HCT116 (cell line): ENCODE measurements at places on chromosomes 7 and 10. TPM values are rescaled to one million over a fixed set of nuclear protein-coding genes. Genes with fewer than 3 reads are reported as not detected.

Gene IKZF1
- total RNA-seq: 0.57 TPM

Gene HOXA9
- 91.0 TPM for total RNA-seq

Gene SORBS1
- total RNA-seq: 3.4 TPM

Gene PDK4
- total RNA-seq: 2.1 TPM

Gene PGAM1
- 497 TPM for total RNA-seq

Gene FAM237B
- total RNA-seq: not detected

Gene KCNMA1
- total RNA-seq: 0.49 TPM

Gene ATOH7
- not detected for total RNA-seq

Gene CALML5
- total RNA-seq: not detected

Gene ARHGAP22
- 9.9 TPM for total RNA-seq

DNA sequence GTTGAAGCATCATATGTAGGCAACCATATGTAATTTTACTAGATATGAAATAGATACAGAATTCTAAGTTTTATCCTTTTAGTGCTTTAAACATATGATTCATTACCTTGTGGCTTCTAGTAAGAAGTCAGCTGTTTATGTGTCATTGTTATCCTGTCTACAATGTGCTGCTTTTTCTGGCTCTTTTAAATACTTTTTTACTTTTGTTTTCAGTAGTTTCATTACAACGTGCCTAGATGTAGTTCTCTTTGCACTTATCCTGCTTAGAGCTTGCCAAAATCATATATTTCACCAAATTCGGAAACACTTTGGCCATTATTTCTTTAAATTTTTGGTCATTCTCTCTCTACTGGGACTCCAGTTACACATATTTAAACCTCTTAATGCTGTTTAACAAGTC lies 26.4 kb downstream of the YAE1 start:
- no peak for DNase-seq

GRCh38 chr10:72808001-72808400 lies 85.5 kb upstream of the OIT3 start:
- DNase-seq: no peak

DNA sequence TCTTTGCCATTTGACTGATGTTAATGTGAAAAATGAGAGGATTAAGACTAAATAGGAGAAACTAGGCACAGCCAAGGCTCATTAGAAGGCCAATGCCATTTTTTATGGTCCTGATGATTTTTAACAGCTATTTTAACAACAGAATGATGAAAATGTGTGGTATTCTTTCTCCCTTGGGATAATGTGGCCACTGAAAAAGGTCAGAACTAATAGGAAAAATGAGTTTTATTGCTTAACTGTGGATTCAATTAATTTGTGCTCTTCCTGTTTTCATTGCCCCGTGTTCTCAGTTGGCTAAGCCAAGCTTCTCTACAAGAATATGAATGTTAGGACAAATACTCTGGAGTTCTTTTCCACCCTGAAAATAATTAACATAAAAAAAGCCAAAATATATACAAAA lies 56.6 kb downstream of the BMPER start:
- no peak for DNase-seq

DNA sequence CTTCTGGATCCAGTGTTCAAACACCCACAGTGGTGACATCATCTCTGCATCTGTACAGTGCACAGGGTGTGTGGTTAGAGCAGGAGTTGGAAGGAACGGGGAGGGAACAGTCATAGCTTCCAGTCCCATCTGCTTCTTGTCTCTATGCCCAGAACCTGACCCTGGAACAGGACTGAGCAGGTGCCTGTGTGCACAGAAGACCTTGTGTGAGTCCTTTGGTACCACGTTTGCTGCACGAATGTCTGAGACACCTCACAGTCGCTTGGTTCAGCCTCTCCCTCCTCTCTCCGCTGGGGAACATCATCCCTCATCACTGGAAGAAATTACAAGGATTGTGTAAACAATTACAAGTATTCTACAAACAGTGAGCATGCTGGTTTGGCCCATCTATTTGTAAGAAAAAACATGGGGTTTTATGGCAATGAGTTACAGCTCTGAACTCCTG lies 243.0 kb upstream of the KLF6 start:
- DNase-seq: no peak

GRCh38 chr7:126778101-126778500 lies 474.6 kb downstream of the GRM8 start:
- DNase-seq: no peak

- DNase-seq: no peak
These were observed 621.0 kb upstream of the IGFBP3 start for GRCh38 chr7:46542076-46542475.

- no peak for DNase-seq
These were observed 187.2 kb upstream of the LYZL2 start for GRCh38 chr10:30816820-30817171.

DNA sequence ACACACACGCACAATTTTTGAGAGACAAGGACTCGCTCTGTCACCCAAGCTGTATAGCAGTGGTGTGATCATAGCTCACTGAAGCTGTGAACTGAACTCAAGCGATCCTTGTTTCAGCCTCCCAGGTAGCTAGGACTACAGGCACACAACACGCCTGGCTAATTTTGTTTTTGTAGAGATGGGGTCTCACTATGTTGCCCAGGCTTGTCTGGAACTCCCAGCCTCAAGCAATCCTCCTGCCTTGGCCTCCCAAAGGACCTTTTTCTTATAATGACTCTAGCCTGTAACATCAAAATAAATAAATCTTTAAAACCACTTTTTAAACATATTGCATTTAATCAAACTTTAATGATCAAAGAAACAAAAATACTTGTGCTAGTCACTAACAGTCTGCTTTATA lies 140.9 kb upstream of the FGFR2 start:
- DNase-seq: no peak

DNA sequence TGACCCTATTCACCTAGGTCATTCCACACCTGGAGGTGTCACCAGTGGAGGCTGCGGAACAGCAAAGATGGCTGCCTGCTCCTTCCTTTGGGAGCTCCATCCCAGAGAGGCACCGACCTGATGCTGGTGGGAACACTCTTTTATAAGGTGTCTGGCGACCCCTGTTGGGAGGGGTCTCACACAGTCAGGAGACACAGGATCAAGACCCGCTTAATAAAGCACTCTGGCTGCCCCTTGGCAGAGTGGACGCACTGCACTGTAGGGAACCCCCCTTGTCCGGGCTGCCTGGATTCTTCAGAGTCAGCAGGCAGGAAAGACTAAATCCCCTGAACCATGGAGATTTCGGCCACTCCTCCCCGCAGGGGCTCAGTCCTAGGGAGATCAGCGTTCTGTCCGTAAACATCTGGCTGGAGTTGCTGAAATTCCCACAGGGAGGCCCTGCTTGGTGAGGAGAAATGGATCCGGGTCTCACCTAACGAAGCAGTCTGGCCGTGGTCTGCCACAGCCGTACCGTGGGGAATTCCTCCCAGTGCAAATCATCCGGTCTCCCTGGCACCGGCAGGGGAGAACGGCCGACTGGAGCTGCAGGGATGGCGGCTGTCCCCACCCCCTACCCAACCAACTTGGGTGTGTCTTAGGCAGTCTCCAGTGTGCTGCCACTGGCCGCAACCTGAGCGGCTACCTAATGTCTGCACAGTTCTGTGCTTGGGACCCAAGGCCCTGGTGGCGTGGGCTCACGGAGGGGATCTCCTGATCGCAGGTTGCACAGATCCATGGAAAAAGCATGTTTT lies 66.1 kb downstream of the LSMEM1 start:
- DNase-seq: no peak

GRCh38 chr7:32892521-32893206 lies 1.1 kb upstream of the KBTBD2 start:
- DNase-seq: peak; percentile 4

DNA sequence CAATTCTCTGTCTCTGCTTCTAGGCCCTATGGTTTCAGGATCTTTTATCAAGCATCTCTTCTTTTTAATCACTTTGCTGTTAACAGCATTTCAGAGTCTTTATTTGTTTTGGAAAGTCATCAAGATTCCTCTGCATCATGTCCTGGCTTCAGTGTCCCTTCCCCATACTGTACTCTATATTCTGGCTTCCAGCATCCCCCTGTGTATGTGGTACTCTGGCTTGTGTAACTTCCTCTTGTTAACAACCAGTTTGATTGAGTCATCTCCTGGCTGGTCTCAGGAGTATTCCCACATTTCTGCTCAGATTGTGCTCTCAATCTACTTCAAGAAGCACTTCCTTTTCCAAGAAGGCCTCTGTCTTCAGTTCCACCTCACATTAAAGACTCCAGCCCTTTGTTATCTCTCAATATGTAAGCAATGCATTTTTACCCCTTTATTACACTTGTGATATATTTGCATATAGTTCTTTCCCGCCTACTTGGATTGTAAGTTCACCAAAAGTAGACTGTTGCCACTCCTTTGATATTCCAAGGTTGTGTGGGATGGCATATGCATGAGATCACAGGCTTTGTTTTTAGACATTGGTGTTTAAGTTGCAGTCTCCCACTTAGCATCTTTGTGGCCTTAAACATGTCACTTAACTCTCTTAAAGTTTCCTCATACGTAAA lies 15.1 kb upstream of the ATE1 start:
- DNase-seq: no peak

- DNase-seq: no peak
These were observed 140.6 kb downstream of the GNAI1 start for GRCh38 chr7:80275192-80275605.

DNA sequence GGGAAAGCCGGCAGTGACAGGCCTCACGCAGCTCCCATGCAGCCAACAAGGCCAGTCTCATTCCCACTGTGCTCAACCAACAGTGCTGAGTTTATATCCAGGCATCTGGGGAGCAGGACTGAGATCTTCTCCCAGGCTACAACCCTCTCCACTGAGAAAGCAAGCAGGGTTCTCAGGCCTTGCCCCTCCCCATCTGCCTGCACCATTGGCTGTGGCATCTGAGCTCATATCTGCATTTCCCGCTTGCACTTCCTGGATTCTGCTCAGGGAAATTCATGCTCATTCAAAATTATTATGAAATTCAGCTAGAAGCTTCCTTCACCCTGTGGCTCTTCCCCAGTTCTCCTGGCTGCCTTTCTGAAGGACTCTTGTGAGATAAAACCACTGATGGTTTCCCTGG lies 1029.0 kb downstream of the GRM8 start:
- no peak for DNase-seq

GRCh38 chr7:108076156-108076555 lies 54.0 kb downstream of the LAMB4 start:
- DNase-seq: no peak

DNA sequence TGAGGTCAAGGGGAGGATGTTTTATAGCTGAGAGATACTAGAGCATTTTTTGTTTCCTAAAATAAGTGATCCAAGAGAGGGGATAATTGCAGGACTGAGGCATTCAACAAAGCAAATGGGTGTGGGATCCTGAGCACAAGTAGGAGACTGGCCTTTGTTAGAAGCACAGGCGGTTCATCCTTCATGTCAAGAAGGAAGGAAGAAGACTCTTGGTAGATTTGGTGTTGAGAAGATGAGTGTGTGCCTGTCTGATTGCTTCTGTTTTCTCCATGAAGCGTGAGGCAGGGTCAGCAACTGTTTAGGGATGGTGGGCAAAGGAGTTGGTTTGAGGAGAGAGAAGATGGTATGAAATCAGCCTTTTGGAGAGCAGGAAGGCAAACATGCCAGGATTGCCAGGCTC lies 27.6 kb downstream of the STRIP2 start:
- DNase-seq: no peak

DNA sequence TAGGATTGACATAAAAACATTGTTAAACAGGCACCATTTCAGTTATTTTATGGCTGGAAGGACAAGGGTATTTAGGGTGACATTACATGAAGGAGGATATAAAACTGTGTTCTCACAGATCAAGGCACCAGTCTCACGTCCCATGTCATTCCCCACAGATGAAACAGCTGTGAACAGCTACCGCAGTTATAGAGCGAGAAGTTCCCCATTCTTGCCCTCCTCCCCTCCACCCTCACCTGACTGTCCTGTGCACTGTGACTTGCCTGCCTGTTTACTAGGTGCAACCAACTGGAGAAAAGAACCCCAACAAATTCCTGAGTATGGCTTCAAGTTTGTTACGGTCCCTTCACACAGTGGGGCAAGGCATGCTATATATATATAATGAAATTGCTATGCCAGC lies 141.6 kb downstream of the SND1 start:
- no peak for DNase-seq

DNA sequence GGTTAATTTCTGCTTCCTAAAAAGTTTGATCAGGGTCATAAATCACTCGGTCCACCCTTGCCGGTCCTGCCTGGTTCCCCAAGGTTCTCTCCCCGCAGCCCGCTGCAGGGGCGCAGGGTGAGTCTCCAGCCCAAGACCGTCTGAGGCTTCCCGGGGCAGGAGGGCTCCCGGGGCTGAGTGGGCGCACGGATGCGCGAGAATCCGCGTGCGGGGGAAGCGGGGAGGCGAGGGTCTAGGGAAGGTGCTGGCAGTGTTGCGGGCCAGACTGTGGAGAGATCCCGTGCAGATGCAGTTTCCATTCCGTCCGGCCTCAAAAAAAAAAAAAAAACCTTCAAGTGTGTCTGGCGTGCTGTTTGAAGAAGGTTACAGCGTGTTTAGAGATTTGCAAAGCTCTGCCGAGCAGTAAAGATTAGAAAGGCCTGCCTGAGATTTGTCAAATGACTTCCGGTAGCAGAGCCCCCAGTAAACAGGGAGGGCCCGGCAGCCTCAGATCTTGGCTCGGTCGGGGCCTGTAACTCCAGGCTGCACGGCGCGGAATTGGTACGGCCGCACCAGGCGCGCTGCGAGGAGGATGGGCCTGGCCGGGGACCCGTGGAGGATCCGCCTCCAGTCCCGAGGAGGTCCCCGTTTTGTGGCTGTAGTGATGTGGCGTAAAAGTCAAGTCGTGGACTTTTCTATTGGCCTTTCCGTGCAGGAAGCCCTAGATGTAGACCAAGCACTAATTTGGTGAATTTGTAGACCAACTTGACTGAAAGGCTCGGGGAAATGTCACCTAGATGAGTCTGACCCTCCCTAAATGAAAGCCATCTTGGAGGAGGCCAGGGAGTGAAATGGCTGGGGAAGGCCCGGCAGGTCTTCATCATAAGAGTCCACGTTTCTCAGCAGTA lies 293.2 kb upstream of the NFE2L3 start:
- no peak for DNase-seq
